ENCODE measurements at places on chromosomes 2 and 18. TPM values are rescaled to one million over a fixed set of nuclear protein-coding genes. Genes with fewer than 3 reads are reported as not detected.

DNA sequence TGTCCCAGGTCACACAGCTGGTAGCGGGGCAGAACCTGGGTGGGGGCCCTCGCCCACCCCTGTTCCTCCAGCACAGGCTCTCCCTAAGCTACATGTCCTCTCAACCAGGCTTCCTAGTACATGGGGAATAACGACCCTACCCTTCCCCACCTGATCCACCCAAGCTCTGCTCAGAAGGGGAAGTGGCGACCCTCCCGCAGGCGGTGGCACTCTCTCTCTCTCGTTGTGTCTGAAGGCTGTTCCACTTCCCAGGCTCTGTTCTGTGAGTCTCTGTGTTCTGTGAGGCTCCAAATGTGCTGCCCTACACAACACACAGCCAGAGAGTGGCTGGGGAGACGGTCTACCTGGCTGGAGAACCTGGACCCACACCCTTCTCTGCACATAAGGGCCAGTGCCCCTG, 135.8 kb downstream of the COPS8 start:
- no peak for DNase-seq

DNA sequence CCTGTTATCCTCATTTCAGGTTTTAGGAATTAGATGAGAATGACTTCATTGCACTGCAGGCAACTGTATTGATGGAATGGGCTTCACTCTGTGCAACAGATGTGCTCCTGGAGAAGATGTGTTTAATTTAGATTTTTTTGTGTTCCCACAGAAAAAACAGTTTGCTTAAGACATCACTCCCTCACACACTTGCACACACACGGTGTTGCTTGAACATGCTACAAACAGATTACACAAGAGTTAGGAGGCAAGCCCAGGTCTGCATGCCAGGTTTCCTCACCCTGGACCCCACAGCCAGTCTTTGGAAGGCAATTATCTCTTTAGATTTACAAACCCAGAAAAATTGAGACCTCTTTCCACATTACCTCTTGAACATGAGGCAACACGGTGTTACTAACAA, 93.7 kb upstream of the KLHL29 start:
- DNase-seq: no peak

- no peak for DNase-seq
Observed at GRCh38 chr2:72822794-72823193, 3.0 kb downstream of the EXOC6B start.

The FEV gene
- total RNA-seq: not detected

The INPP5D gene
- total RNA-seq: 64.8 TPM

The POTEC gene
- total RNA-seq: not detected

The DOK1 gene
- 20.6 TPM for total RNA-seq

The C2orf92 gene
- 18.0 TPM for total RNA-seq
